ENCODE measurements at places on chromosomes 5 and 9. TPM values are rescaled to one million over a fixed set of nuclear protein-coding genes. Genes with fewer than 3 reads are reported as not detected.

The MRPS2 gene
- total RNA-seq = 19.5 TPM

The DMGDH gene
- 1.4 TPM for total RNA-seq

The C1QTNF2 gene
- 0.28 TPM for total RNA-seq

The CDO1 gene
- total RNA-seq = 3.3 TPM

The FOXD4L5 gene
- not detected for total RNA-seq

The ARHGAP26 gene
- 51.7 TPM for total RNA-seq

The NPR2 gene
- total RNA-seq = 10.8 TPM

The FUT7 gene
- total RNA-seq = not detected

The ARL14EPL gene
- not detected for total RNA-seq

The NUTM2F gene
- total RNA-seq = not detected

The TNIP1 gene
- 104 TPM for total RNA-seq

The SLC36A2 gene
- total RNA-seq = not detected

The DTWD2 gene
- total RNA-seq = 3.1 TPM

The CCDC192 gene
- total RNA-seq = not detected

The TTC23L gene
- total RNA-seq = not detected

The PAEP gene
- total RNA-seq = not detected

The MORN5 gene
- not detected for total RNA-seq

The IL13 gene
- total RNA-seq = not detected

The ZBTB26 gene
- total RNA-seq = 4.4 TPM

The HBEGF gene
- 30.6 TPM for total RNA-seq

The GFPT2 gene
- 0.68 TPM for total RNA-seq

The SVEP1 gene
- total RNA-seq = 0.05 TPM

The LECT2 gene
- total RNA-seq = not detected

The PCDHGA8 gene
- 1.4 TPM for total RNA-seq

The SYK gene
- total RNA-seq = not detected

The MAMDC2 gene
- total RNA-seq = 6.7 TPM

The B4GALT1 gene
- total RNA-seq = 14.1 TPM

The SGCD gene
- total RNA-seq = 0.84 TPM

The SPINK6 gene
- total RNA-seq = not detected

The SHISAL2B gene
- total RNA-seq = not detected

The CCDC180 gene
- total RNA-seq = 0.37 TPM

The SNCAIP gene
- 93.1 TPM for total RNA-seq

The GRM6 gene
- not detected for total RNA-seq

The TMEM252 gene
- not detected for total RNA-seq

The IL9 gene
- not detected for total RNA-seq

The ADAMTS16 gene
- total RNA-seq = not detected

The WNT8A gene
- not detected for total RNA-seq

The GFI1B gene
- total RNA-seq = not detected

The STC2 gene
- total RNA-seq = 11.7 TPM

The MYOZ3 gene
- 0.37 TPM for total RNA-seq

The C9 gene
- 0.34 TPM for total RNA-seq

The TIGD6 gene
- total RNA-seq = 5.3 TPM

The ARHGEF39 gene
- 3.1 TPM for total RNA-seq

The DRD1 gene
- total RNA-seq = not detected

The LCN1 gene
- not detected for total RNA-seq

Measured in dermis blood vessel endothelial cell (primary cell).